Stimulated activated CD8-positive, alpha-beta memory T cell treated with anti-CD3 and anti-CD28 coated beads, Interleukin-7, amount 100 ng/mL, for 1 hour (primary cell): ENCODE measurements at places on chromosomes 5 and 9.

DNA sequence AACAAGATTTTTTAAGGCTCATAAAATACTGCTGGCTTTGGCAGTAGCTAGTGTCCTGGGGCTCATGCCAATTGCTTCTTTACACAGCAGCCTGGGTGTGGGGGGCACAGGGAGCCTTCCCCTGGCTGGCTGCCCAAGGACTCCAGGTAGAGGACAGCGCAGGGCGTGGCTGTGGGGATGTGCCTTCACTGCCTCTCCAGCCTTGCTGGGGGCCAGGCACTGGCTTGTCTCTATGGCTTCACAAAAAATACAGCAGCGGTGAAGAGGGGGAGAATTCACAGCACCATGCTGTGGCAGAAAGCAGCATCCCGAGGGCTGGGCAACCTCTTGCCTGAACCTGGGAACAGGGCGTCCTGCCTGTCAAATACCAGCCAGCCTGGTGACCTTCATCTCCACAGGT lies 57.4 kb downstream of the DAP start:
- no peak for DNase-seq

GRCh38 chr5:96932026-96932425 lies 3.9 kb upstream of the LNPEP start:
- DNase-seq: no peak

GRCh38 chr9:130478736-130479575 lies 34.2 kb downstream of the ASS1 start:
- no peak for DNase-seq

DNA sequence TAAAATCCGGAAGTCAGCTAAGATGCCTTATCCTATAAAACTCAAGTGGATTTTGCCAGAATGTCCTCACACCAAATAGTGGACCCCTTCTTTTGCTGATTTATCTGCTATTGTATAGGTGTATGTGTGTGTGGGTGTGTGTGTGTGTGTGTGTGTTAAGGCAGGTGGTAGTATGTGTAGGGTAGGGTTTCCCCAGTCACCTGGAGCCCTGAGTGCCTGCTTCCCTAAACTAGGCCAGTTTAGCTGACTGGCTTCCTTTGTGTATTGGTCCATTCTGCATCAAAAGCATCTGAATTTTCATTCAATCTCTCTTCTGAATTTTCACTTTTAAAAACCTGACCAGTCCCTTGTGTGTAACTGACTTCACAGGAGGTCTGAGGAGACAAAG lies 42.2 kb upstream of the LCP2 start:
- no peak for DNase-seq

- DNase-seq: no peak
Measured at GRCh38 chr5:82635561-82636288, 357.6 kb upstream of the RPS23 start.

GRCh38 chr5:32022638-32023037 lies 151.5 kb downstream of the GOLPH3 start:
- no peak for DNase-seq

DNA sequence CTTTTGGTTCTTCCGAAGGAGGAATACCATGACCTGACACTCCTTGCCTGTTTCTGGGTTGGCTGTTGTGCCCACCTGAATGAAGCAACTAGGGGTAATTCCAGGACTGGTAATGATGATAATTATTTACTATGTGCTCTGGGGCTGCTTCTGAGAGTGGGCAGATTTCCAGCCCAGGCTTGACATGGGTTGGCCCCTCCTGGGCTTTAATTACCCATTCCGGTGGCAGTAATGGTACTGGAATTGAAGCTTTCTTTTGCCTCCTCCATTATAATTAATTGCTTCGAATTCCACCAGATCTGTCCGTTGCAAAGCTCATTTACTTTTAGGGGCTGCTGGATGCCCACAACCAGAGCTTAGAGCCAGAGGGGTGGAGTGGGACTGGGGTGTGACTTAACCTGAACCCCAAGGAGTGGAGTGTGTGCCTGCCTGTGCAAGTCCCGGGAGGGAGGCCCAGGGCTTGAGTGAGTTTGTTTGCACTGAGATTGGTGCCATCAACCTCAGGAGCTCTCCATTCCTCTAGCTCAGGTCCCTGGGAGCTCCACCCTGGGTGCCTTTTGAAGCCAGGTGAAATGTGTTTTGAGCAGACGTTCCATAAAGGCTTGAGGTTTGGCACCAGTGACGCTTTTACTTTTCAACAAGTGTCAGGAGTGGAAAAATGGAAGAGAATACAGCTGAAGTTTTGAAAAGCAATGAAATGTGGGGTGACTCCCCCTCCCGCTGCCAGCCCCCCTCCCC lies 214.6 kb downstream of the PDZD2 start:
- DNase-seq: no peak

GRCh38 chr9:70998962-70999361 lies 122.5 kb downstream of the TRPM3 start:
- DNase-seq: no peak

DNA sequence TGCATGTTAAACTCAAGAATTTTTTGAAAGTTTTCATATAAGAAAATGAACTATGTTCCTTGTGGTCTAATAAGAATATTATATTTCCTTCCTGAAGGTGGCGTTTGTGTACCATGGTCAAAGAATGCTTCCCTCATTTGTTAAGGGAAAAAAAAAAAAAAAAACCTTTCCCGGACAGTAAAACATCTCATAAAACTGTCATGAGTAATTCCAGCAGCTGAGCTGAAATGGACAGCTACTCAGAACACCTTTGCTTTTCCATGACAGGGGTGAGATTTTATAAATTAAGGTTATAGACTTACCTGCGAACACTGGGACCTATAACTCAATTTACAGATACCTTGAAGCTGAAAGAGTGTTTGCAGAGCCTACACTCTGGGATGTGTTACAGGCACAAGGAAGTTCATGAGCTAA lies 113.2 kb upstream of the RANBP3L start:
- no peak for DNase-seq

- DNase-seq: no peak
Measured at GRCh38 chr9:109828254-109828653, 48.3 kb downstream of the PALM2AKAP2 start.

DNA sequence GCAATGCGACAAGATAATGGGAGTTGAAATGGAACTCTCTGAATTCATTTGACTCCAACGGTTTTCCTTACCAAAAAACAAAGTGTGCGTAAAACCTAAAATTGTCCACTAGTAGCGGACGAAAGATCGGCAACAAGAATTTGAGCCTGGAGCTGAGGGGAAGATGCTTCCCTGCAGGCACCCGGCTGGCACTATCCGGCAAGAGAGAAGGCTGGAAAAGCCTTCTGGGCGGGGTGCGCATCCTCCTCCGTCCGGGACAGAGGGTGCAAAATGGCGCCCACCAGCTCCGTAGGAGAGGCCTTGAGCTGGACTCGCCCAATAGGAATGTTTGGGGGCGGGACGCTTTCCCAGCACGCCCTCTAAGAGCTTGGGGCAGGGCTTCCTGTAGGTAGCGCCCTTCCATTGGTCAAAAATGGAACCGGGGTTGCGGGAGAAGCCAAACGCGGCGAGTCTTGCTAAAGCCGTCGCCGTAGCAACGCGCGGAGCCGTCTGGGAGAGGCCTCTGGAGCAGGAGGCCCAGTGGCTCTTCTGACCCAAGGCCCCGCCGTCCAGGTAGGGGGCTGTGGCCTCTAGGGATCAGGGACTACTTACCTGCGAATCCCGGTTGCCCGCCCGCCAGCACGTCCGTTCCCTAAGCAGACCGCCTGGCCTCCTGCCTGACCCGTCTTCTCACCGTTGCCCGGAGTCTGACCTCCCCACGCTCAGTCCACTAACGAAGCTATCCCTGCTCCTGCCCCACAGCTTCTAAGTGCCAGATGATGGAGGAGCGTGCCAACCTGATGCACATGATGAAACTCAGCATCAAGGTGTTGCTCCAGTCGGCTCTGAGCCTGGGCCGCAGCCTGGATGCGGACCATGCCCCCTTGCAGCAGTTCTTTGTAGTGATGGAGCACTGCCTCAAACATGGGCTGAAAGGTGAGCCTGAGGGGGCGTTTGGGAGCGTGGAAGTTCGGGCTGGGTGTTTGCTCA lies 9.2 kb downstream of the RUFY1 start:
- peak; percentile 78 for DNase-seq

DNA sequence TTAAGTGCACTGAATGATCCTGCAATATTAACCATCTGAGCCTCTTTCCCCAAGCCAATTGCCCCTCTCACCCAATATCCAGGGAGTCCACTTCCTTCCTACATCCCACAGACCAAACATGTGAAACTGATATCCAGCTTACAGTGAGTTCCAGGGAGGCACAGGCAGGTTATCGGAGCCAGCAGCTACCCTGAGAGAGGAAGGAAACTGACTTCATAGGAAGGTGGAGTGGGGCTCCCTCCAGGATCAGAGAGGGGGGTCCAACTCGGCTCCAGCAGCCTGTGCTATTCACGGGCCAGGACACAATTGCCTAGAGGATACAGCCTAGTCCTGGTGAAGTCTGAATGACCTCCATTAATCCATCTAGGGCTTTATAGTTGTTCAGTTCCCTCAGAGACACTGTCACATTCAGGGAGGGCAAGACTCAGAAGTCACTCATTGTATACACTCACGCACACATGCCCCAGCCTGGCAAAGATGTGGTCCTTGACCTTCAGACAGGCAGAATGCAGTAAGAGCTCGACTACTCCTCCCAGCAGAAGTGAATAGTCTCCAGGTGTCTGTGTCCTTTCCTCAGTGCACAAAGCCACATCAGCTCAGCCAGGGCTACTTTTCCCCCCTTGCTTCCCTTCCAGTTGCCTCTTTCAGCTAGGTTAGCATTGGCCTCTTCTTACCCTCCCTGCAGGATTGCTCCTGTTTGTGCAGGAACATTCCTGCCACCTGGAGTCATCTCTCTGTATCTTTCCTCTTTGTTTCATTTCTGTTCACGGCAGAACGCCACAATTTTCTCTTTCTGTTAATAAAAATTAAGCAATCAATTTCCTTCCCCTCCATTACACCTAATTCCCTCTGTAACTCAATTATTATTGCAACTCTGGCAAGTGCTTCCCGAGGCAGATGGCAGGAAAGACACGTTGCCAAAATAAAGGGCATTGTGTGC lies 501.7 kb downstream of the ARHGEF28 start:
- no peak for DNase-seq

DNA sequence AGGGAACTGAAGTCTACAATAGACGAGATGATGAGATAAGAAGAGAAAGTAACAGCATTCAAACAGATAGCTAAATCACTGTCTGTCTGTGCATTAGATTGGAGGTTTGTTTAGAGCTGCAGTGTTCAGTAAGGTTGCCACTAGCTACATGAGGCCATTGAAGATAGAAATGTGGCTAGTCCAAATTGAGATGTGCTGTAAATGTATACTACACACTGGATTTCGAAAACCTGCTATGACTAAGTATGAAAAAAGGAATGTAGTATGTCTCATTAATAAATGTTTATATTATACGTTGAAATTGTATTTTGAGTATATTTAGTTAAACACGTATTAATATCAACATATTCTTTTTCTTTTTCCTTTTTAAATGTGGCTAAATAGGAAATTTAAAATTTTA lies 142.1 kb downstream of the XRCC4 start:
- no peak for DNase-seq

DNA sequence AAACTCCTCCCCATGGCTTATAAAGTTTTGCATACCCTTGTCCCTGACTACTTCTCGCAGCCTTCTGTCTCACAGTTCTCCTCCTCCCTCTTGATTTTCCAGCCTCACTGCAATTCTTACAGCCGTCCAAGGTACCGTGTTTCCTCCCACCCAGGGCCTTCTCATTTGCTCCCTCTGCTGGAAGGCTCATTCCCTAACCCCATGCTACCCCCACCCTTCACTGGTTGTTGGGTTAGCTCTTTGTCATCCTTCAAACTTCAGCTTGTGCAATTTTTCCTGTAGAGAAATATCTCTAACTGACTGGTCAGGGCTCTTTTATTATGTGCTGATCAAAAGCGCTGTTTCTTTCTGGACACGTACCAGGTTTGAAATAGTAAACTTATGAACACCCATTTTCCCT lies 329.2 kb downstream of the EBF1 start:
- no peak for DNase-seq

GRCh38 chr9:6605202-6605601 lies 40.3 kb downstream of the GLDC start:
- no peak for DNase-seq

GRCh38 chr5:53431665-53432064 lies 48.8 kb upstream of the FST start:
- no peak for DNase-seq

GRCh38 chr5:71471193-71471592 lies 15.7 kb downstream of the BDP1 start:
- no peak for DNase-seq

DNA sequence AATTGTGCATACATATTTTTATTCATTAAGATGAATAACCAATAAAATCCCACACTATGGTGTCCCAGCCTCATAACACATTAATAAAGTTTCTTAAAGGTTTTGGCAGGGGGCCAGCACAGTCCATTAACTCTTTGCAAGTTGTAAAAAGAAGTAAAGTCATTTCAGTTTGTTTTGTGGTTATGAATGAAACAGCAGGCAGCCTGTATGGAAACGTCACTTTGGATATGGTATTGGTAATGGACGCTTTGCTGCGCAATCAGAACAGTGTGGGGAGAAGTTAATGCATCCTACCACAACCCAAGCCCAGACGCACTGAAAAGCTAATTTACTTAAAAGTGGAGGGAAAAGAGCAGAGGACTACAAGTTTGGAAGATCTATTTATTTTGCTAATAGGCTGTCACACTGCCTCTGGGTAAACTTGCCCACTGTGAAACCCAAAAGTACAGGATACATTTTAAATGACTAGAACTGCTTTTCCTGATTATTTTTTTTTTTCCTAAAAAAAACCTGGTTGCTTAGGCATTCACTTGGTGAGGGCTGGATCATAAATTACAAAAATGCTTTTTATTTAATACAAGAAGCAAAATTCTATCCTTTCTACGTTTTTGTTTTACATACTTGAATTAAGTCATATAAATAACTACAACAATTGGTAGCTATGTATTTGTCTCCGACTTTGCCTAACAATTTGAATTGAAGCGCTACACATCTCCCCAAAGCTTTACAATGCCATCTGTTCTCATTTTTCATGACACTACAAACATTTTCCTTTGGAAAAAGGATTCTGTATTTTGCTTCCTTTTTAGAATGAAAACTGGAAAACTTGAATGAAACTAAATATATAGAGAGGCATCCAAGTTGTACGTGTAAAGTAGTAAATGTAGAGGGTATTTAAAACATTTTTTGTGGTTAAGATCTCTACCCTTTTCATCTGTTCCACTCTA lies 104.3 kb downstream of the NFIB start:
- no peak for DNase-seq
